CD4-positive, CD25-positive, alpha-beta regulatory T cell (primary cell): ENCODE measurements at places on chromosomes 1 and 21. TPM values are rescaled to one million over a fixed set of nuclear protein-coding genes. Genes with fewer than 3 reads are reported as not detected.

The KRTAP12-2 gene
- not detected for total RNA-seq

DNA sequence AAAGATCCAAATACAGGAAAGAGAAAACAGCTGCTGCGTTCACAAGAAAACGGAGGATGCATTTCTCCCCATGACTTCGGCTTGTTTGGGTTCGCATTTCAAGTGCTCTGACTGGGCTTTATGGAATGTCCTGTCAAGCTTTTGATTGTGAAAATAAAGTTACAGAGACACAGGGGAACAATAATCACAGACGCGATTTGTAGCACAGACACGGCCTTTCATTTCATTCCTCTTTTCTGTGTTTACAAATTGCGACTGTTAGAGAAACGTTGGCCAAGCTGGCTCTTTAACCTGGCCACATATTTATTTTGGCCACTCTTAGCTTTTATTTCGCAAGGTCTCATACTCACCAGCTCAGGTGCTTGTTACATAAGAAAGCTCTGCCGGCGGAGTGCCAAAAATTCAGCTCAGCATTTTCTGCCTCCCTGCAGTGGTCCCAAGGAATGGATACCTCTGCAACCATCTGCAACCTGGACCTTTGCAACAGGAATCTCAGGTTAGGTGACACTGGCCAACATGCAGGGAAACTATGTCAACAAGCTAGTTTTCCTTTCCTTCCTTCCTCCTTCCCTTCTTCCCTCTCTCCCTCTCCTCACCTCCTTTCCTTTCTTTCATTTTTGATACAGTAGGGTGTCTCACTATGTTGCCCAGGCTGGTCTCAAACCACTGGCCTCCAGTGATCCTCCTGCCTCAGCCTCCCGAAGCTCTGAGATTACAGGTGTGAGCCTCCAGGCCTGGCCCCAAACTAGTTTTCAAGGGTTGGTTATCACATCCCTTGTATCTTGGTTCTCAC, 58.2 kb upstream of the SLC45A1 start:
- H3K27me3 ChIP-seq, result no peaks in the 10 kb centered on the region
- H3K36me3 ChIP-seq, result no peaks in the 10 kb centered on the region
- H3K27ac ChIP-seq, result no peak overlapping the region
- DNase-seq, result no peak
- H3K4me1 ChIP-seq, result no peaks in the 10 kb centered on the region
- no peak overlapping the region for H3K4me3 ChIP-seq

DNA sequence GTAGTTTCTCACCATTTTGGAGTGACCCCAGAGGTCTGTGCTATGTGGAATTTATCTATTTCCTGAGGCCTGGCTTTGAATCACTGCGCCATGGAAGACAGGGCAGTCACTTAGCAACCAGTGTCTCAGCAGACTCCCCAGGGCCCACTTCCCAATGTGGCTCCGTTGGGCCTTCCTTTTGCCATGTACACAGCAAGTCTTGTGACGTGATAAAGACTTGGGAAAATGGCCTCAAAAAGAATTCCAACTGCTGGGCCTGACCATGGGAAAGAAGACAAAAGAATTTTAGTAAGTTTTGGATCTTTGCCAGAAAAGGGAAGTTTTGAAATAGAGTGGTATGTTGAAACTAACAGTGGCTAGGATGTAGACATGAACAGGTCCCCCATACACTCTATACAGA, 36.2 kb downstream of the TLR5 start:
- H3K4me3 ChIP-seq, result no peak overlapping the region
- no peaks in the 10 kb centered on the region for H3K27me3 ChIP-seq
- H3K36me3 ChIP-seq, result no peaks in the 10 kb centered on the region
- DNase-seq, result no peak
- no peaks in the 10 kb centered on the region for H3K4me1 ChIP-seq
- H3K27ac ChIP-seq, result no peak overlapping the region

The OSCP1 gene
- total RNA-seq, result not detected
